ENCODE measurements at places on chromosomes 16 and 17.

GRCh38 chr16:54116124-54116655 is 170.4 kb downstream of the IRX3 start:
- no peak for DNase-seq

- peak; percentile 94 for DNase-seq
Observed at GRCh38 chr17:9240659-9241370, 219.5 kb downstream of the NTN1 start.

DNA sequence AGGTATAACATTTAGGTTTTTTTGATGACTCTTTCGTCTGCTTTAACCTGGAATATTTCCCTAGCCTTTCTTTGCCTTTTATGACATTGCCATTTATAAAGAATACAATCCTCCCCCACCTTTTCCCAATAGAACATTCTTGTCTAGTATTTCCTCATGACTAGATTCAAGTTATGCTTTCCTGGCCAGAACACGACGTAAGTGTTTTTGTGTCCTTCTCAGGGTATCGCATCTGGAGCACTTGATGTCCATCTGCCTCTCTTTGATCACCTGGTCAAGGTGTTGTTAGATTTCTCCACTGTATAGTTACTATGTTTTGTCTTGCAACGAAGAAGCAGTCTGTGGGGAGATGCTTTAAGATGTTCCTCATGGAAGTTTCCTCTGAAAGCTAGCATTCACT is 87.4 kb downstream of the MSI2 start:
- DNase-seq, result no peak

GRCh38 chr17:8146381-8147140 is 5.6 kb downstream of the PER1 start:
- no peak for DNase-seq

DNA sequence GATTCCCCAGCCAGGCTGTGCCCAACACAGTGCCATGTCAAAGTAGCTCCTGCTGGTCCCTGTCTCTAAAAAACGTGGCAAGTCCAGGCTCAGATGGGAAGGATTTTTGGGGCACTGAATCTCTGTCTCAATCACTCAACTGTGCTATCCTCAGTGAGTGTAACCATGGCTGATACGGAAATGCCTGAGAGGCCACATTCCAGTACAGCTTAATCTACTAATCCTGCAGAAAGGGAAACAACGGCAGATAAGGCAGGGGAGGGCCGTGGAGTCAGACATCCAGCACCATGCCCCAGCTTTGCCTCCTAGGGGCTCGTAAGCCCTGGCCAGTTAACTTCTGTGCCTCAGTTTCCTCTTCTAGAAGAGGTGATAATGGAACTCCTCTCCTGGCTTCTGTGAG is 251.7 kb downstream of the CPPED1 start:
- no peak for DNase-seq

DNA sequence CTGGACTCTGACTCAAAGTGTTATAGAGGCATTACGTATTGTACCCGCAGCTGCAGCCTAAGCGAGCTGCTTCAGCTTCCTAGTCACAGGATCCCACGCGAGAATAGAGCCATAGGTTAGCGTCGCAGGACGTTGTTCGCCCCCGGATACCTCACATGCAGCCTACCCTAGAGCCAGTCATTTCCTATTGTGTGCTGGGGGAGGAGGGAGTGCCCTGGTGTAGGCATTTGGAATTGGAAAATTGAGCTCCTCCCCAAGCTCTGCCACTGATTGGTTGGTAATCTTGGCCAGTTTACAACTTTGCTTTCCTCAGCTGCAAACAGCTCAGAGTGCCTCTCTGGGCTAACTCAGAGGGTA is 530 bp downstream of the NAA60 start:
- DNase-seq, result no peak

DNA sequence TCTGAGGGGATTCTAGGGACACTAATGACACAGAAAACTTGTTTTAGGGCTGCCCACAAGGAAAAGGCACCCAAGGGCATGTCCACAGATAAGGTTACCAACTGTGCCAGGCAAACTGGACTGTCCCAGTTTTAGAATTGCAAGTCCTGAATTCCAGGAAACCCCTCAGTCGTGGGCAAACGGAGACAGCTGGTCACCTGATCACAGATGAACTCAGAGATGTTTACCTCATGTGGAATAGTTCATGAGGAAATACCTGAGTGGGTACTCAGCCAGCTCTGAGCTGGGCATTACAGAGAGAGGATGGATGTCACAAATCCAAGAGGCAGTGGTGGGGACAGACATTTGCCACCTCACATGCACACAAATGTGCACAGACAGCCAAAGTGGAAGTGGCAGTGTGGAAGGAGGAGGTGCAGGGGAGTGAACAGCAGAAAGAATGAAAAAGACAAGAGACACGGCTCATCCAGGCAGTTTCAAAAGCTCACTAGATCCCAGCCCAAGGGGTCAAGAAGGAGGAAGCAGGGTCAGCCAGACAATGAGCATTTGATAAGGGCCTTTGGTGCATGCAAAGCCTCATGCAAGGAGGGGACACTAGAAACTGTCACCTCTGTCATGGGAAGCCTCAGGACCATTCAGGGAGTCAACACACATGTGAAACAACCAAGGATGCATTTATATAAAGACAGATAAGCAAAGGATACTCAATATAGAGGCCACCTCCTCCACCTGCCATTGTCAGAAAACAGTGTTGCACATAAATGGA is 24.8 kb downstream of the TTLL6 start:
- DNase-seq, result no peak

GRCh38 chr16:22335668-22336246 is 38.5 kb downstream of the POLR3E start:
- DNase-seq, result no peak

DNA sequence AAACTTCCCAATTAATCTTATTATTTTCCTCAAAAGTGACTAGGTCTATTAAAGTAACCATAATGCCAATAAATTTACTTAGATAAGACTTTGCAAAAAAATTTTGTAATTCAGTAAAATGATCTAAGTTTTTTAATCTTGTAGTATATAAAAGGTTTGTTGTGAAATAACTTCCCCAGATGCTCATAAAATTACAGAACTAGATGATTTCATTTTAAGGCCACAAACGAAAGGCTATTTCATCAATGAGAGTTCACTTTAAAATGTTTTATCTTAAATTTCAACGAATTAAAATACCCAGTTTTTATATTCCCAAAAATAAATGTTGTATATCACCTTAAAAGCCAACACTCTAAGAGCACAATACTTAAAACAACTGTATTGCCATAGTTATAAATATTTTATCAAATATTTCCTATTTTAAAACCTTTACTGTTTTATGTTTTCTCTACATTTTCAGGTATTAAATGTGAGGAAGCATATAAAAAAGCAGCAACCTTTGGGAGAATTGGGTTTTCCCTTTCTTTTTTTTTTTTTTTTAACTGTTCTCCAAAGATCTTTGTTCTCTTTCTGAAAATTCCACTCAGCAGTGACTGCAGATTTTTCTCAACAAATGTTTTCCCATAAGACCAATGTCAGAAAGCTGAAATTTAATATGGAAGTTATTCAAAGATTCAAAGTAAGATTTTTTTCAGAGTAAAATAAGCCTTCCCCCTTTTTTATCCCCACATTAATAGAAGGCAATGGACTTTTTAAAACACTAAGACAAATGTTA is 169.9 kb downstream of the CYB561 start:
- DNase-seq, result no peak

DNA sequence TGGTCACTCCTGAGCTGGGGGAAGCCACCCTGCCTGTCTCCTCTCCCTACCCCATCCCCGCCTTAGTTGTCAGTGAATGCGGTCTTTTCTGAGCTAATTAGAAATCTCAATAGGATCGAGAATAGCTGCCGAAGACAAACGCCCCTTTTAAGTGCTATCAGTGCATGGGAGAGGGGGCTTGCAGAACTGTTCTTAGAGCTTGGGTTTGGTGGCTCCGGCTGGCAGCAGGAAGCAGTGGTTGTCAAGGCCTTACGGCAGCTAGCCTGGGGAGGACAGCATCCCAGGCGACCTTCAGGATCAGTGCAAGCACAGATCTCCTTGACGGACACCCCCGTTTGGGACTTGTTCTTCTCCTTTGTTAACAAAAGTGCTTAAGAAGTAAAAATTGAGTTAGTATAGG is 195.1 kb downstream of the CCDC182 start:
- no peak for DNase-seq

DNA sequence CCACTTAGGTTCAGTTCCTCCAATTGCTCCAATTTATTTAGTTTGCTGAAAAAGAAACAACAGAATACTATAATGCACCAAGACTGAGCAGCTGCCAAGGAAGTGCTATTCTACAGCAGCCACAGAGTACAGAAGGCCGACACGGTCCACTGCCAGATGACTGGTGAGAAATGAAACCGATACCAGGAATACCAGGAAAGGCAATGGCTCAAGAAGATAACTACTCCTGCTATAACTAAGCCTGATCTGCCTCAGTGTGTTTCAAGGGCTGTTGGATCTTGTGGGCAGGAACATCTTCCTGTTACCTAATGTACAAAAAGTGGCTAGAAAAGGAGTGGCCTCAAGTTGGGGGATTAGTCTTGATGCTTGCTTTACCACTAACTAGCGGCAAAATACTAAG is 32.8 kb downstream of the MARVELD3 start:
- no peak for DNase-seq

GRCh38 chr17:6525731-6526130 is 30.6 kb downstream of the PITPNM3 start:
- DNase-seq, result no peak

- no peak for DNase-seq
Observed at GRCh38 chr16:86297391-86297790, 212.9 kb upstream of the FOXF1 start.

- DNase-seq, result no peak
Observed at GRCh38 chr17:12048843-12049473, 28.3 kb downstream of the MAP2K4 start.

DNA sequence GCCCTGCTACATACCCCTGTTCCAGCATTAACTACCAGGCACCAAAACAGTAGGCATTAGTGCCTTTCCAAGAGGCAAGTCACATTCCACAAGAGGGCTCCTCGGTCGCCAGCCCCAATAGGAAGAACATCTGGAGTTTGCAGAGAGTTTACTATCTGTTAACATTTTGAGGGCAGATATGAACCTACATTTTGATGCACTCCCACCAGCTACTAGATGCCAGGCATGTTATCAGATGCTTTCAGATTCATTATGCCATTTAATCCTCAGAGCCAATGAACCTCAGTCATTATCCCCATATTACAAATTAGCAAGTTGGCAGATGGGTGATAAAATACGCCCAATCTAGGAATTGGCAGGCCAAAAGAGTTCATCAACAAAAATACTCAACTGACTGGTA is 4.2 kb upstream of the CMTM2 start:
- DNase-seq, result no peak

- DNase-seq, result no peak
Observed at GRCh38 chr16:73542885-73543284, 495.0 kb upstream of the ZFHX3 start.

GRCh38 chr17:50611634-50612033 is 23.0 kb upstream of the ABCC3 start:
- DNase-seq, result no peak

DNA sequence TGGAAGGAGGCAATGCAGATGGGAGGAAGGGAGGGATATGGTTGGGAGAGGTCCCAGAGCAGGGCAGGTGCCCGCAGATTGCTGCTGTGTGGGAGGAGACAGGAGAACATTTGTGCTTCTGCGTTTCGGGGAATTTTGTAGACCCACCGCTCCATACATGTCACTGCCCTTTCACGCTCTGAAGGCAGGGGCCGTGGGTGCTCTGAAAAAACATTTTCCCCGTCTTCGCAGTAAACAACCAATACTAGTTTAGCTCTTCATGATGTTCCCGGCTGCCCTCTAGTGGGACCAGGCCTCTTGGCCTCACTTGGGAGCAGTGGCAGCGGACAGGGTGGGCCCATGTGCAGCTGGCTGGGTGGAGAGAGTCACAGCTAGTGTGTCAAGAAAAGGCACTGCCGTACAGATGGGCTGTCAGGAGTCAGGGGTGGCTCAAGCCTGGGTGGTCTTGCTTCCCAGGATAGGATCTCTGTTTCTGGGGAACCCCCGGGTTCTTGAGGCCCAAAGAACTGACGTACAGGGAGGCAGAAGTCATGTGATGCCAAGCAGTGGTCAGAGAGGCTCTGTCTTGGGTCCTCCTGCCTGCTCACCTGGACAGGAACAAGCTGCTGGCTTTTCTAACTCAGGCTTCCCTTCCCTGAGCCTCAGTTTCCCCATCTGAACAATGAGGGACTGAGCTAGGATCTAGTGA is 46.5 kb upstream of the CPNE2 start:
- peak; percentile 81 for DNase-seq

- no peak for DNase-seq
Observed at GRCh38 chr16:86171329-86171728, 272.4 kb downstream of the IRF8 start.

GRCh38 chr17:2123375-2124251 is 68.7 kb downstream of the HIC1 start:
- peak; percentile 45 for DNase-seq

- no peak for DNase-seq
Observed at GRCh38 chr16:77297996-77298395, 98.8 kb downstream of the SYCE1L start.

Measured in right hindlimb (tissue), 1 donor.